Glutamatergic neuron (in vitro differentiated cells): ENCODE measurements at places on chromosomes 5 and 9. TPM values are rescaled to one million over a fixed set of nuclear protein-coding genes. Genes with fewer than 3 reads are reported as not detected.
A peak's percentile ranks its signal among the peaks of the same experiment; 100 is the strongest.

- H3K36me3 ChIP-seq, result no peaks in the 10 kb centered on the region
- no peak overlapping the region for H3K27ac ChIP-seq
- DNase-seq, result no peak
Observed at GRCh38 chr5:1552521-1553255, 28.9 kb upstream of the LPCAT1 start.

GRCh38 chr5:9726931-9727330, 96.8 kb upstream of the TAS2R1 start:
- peaks cover 4% of the 10 kb centered on the region for H3K27me3 ChIP-seq
- H3K4me1 ChIP-seq, result no peaks in the 10 kb centered on the region
- DNase-seq, result no peak
- H3K27ac ChIP-seq, result no peak overlapping the region

The CDHR2 gene
- total RNA-seq, result 0.29 TPM

The OR13J1 gene
- total RNA-seq, result not detected

- H3K36me3 ChIP-seq, result no peaks in the 10 kb centered on the region
- no peaks in the 10 kb centered on the region for H3K27me3 ChIP-seq
- no peaks in the 10 kb centered on the region for H3K4me1 ChIP-seq
- H3K27ac ChIP-seq, result no peak overlapping the region
- DNase-seq, result peak; percentile 22
Observed at GRCh38 chr9:3331801-3332200, 194.0 kb downstream of the RFX3 start.
